ENCODE measurements at places on chromosomes 6 and 20.

- no peak for DNase-seq
Measured at GRCh38 chr6:43302126-43302525, 4.1 kb downstream of the SLC22A7 start.

GRCh38 chr6:73929405-73929804, 233.4 kb downstream of the CD109 start:
- no peak for DNase-seq

GRCh38 chr6:158954753-158955152, 45.2 kb downstream of the RSPH3 start:
- DNase-seq = no peak

- no peak for DNase-seq
Measured at GRCh38 chr20:17985388-17986018, 16.7 kb downstream of the MGME1 start.

- no peak for DNase-seq
Measured at GRCh38 chr6:36116943-36117342, 13.4 kb upstream of the MAPK13 start.

DNA sequence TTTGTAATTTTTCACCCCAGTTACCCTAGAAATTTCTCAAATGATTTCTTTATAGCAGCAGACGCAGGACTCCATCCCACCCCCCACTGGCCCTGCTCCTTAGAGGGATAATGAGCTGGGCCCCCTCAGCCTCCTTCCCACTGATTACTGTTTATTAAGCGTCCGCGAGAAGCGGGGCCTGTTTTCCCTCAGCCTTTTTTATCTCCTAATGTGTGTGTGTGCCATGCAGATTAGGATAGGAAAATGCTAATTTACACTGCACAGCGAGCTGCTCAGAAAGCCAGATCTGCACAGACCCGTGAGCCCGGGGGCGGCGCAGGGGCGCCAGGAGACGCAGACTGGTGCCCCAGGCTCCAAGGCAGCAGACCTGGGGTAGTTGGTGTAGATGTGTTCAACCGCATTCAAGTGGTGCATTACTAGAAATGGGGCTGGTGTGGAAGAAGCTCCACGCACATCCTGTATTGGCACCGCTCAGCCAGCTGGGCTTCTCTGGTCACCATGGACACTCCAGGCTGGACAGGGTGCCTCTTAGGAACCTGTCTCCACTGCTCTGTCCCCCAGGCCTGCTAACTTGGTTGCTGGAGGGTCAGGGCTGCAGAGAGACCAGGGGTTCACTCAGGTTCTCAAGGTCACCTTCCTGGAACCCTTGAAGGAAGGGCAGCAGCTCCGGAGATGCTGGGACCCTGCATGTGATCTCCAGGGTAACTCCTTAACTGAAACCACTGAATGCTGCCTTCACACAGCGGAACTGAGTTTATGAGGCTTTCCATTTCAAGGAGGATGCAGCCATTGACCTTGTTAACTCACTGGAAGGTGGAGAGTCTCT, 256.3 kb downstream of the ERMARD start:
- DNase-seq = no peak

- DNase-seq = no peak
Measured at GRCh38 chr20:21151791-21152190, 25.9 kb downstream of the KIZ start.

GRCh38 chr6:150683320-150683719, 83.6 kb downstream of the PLEKHG1 start:
- DNase-seq = no peak

DNA sequence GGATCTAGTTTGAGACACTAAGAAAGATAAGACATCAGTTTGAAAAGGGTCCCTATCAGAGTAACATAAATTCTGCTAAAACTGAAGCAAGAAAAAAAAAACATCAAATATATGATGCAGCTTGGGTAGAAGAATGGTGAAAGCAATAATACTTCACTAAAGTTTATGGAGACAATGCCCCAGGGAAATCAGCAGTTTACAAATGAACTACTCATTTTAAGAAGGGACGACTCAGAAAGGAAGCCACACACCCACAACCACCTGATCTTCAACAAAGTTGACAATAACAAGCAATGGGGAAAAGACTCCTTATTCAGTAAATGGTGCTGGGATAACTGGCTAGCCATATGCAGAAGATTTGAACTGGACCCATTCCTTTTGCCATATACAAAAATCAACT, 143.5 kb downstream of the TPBG start:
- no peak for DNase-seq

DNA sequence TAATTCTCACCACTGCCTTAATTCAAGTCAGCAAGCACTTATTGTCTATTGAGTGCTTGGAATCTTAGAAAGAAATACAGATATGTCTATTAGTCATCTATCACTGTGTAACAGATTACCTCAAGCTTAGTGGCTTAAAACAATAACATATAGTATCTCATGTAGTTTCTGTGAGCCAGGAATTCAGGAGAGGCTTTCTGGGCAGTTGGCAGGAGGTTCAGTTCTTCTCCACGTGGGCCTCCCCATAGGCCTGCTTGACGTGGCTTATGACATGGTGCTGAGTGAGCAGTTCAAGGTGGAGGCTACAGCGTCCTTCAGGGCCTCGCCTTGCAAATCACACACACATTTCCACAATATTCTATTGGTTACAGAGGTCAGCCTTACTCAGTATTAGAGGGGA, 69.7 kb downstream of the DTD1 start:
- no peak for DNase-seq

DNA sequence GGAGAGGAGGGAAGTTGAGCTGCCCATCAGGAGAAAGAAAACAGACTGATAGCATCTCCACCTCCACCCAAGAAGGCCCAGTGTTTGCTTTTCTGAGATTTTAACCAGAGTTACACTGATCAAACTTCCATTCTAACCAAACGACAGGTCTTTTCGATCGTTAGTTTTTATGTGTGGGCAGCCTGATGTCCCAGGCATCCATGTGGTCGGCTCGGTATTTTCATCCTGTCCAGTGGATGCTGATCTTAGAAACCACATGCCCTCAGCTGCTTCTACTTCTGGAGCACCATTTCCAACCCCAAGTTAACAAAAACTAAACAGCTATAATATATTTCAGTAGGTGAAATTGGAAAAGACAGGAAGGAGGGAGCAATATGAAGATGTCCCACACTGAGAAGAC, 536.8 kb upstream of the JAG1 start:
- no peak for DNase-seq

- no peak for DNase-seq
Measured at GRCh38 chr6:20700375-20700774, 166.1 kb downstream of the CDKAL1 start.

DNA sequence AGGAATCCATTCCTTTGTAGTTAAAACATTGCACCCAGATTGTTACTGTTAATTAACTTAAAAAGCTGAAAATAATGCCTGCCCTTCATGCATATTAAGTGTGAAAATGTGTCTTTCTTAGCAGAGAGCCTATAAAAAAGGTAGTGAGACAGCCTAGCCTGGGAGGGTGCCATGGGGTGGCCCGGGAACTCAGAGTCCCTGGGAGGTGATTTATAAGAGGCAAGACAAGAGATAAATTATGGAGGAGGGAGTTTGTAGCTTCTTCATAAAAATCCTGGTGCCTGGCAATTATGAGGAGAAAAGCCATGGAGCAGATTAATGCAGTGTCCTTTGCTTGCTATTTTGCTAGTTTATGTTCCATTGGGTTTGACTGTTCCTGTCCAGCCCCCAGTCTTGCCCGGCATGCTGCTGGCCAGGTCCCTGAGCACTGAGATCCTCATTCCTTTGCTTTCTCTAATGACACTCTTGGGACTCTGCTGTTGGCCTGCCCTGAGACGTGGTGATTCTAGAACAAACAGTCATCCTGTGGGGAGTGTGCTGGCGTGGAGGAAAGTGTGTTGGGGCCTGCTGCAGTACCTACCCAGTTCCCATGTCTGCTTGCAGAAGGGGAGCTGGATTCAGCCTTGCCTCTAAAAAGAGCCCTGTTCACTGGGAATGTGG, 4.2 kb downstream of the MLN start:
- no peak for DNase-seq

DNA sequence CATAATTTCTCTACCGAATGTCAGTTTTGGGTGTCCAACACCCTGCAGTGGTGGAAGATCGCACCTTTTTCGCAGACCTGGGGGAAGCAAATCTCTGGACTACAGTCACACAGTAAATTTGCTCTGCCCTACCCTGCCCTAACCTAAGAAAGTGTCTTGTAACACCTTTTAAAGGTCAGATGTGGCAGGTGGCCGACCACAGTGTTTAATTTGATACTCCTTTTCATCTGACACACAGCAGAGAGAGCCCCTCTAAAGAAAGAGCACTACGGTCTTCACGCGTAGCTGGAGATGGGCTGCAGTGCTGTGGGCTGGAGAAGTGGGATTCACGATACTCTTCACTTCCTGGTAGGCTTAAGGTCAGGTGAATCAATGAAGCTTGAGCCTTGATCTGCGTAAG, 109.9 kb downstream of the TMEM242 start:
- DNase-seq = no peak

DNA sequence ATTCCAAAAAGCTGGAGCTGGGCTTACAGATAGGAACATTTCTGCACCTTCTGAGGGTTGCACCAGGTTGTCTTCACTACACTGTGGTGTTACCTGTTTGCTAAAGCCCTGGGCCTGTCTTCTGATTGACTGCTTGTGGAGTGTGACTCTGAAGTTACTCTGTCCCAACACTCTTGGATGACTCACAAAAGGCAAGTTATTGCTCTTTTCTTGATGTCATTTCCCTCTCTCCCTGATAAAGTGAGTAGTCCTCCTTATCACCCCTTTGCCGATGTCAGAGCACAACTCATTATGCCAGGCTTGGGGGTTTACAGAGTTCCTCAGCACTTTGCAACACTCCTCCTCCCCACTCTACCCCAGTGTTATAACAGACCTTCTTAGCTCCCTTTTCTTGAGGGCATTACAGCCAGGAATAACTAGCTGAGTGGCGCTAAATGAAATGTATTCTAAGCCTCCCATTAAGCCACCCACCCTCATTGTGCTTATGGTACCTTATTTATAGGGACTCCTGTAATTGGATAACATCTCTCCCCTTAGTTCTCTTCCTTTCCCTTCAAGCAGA, 36.1 kb upstream of the NKX2-4 start:
- no peak for DNase-seq

Data from GM13976 (cell line).